ENCODE measurements at places on chromosomes 4 and X.
A peak's percentile ranks its signal among the peaks of the same experiment; 100 is the strongest.

DNA sequence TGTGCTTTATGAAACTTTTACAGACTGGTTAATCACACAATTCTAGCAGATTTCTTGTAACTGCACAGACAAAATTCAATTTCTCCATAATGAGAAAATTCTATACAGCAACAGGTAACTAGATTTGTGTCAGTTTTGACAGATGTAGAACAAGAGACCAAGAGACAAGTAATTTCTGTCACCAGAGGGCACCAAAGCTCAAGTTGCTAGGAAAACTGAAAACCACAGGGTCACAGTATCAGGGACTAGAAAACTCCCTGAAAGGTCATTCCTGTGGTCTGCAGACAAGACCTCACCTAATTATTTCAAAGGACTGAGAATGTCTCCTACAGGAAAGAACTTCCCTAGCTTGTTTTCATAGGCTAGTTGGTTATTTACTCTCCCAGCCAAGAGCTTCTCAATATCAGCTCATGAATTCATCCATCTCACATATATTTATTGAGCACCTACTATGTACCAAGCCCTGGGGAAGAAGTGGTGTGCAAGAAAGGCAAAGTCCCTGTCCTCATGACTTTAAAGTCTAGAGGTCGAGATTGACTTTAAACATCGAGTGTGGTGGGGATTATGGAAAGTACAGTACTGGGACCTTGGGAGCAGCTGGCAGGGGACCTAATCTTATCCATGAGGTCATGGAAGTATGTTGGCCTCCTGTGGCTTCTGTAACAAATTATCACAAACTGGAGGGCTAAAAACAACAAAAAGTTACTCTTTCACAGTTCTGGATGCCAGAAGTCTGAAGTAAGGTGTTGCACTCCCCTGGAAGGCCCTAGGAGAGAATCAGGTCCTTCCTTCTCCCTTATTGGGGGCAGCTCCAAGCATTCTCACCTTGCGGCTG, 47.8 kb upstream of the SETD7 start:
- no peak for DNase-seq

GRCh38 chr4:5780831-5781480, 70.0 kb downstream of the EVC start:
- no peak for DNase-seq

- no peak for DNase-seq
Observed at GRCh38 chr4:184361443-184361842, 112.9 kb downstream of the IRF2 start.

- no peak for DNase-seq
Observed at GRCh38 chr4:119498527-119498926, 130.1 kb downstream of the PDE5A start.

- DNase-seq = no peak
Observed at GRCh38 chr4:25896776-25897539, 17.1 kb upstream of the SMIM20 start.

DNA sequence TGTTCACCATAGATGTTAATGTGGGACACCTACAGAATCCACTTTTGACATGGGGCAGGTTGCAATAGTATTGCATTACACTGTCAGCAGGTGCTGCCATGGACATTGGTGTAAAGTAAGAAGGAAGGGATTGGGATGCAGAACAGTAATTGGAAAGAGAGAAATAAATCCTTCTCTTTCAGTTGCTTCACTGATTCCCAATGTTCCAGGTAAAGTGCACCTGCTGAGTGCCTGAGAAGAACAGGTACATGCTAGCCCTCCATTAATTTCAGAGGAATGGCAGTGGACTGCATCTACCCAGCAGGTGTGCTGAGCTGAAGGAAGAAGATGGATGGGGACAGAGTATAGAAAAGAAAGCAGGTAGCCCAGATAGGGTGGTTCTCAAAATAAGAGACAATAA, 248.5 kb downstream of the TENM3 start:
- DNase-seq = no peak

GRCh38 chrX:40262157-40263013, 164.6 kb upstream of the BCOR start:
- DNase-seq = no peak

DNA sequence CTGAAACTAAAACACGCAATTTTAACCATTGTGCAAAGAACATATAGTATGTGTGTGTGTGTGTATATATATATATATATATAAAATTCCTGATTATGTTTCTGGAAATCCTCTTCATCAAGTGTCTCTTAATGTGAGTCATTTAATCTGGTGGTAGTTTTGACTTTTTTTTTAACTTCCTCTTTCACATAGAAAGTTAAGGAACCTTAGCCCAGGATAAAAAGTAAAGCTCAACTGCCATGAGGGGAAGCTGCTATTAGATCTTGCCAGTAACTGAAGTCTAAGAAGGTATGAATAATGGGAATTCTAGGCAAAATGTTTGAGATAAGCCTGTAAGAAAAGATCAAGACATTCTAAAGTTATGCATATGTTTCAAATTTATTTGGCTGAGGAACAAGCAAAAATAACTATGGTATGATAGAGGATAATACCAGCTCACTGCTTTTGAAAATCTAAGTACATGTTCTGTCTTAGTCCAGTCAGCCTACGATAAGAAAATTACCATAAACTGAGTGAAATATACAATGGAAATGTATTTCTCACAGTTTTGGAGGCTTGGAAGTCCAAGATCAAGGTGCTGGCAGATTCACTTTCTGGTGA, 757.0 kb downstream of the TRAM1L1 start:
- no peak for DNase-seq

DNA sequence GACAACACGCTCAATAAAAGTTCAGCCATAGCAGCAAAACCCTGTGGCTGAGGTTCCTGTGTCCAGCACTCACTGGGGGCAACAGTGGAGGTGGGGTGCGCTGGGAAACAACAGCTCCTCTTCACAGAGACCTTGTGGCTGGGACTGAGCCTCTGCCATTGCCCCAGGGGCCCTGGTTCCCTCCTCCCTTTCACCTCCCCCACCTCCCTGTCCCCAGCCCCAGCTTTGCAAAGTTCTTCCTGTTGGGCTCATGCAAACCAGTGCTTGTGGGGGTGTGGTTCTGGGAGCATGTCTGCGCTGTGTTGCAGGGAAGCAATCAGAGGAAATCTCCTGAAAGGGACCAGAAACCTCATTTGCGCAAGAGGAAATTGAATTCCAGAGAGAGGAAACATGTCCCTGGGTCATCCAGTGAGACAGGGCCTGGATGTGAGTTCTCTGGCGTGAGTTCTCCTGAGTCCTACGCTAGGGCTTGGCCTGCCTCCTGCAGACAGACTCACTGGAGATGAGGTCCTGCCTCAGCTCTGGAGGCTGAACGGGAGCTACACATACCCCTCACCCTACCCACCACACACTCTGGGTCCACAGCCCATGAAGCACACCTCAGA, 7.4 kb downstream of the FATE1 start:
- no peak for DNase-seq

GRCh38 chr4:88242144-88242543, 42.2 kb downstream of the PPM1K start:
- no peak for DNase-seq

DNA sequence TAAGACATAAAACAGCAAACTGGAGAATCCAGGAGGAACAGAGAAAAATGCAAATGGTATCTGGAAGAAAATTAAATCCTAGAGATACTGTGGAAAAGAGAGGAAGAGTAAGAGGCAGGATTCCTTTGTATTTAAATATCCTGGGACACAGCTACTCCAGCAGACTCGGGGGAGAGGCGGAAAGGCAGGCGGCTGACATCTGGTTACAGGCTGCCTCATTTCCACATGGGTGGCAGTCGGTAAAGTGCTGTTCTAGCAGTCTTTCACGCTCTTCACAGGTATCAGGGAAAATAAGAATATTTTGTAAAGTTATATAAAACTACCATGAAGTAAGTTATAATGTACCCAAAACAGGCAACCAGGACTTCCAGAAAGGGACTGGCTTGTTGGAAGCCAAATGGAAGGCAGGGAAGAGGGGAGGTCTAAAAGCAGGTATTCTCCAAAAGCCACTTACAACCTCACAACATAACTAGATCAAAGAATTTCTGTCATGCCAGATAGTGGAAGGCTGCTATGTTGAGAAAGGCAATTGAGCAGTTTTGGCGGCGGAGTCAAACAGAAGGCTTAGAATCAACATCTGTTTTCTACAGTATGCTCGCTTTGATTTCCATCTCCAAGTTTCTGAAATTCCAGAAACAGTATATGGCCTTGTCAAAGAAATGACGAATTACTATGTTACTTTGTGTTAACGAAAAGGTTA, 1.3 kb upstream of the TIGD2 start:
- DNase-seq = no peak

- DNase-seq = no peak
Observed at GRCh38 chr4:7516773-7517144, 82.0 kb upstream of the PSAPL1 start.

DNA sequence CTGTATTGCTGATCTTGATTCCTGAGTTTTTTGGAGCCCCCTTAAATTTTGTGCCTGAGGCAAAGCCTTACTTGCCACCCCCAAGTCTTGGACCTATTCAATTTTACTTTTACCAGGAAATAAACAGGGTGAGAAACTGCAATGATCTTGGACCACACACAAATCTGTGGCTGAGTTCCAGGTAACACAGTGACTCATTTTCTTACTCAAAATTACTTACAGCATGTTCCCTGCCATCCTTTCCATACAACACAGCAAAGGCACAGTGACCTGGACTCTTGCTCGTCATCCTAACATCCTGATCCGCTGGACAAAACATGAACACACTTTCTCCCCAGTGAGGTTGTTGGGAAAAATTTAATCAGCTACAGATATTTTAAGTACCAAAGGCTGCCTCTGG, 60.7 kb upstream of the S100G start:
- no peak for DNase-seq

DNA sequence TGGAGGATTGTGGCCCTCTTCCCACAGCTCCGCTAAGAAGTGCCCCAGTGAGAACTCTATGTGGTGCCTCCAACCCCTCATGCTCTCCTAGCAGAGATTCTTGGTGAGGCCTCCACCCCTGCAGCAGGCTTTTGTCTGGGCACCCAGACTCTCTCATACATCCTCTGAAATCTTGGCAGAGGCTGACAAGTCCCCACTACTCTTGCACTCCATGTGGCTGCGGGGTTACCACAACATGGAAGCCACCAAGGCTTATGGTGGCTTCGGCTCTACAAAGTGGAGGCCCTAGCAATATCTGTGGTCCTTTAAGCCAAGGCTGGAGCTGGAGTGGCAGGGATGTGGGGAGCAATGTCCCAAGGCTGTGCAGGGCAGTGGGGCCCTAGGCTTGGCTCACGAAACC, 255.2 kb downstream of the COX7B2 start:
- DNase-seq = no peak

DNA sequence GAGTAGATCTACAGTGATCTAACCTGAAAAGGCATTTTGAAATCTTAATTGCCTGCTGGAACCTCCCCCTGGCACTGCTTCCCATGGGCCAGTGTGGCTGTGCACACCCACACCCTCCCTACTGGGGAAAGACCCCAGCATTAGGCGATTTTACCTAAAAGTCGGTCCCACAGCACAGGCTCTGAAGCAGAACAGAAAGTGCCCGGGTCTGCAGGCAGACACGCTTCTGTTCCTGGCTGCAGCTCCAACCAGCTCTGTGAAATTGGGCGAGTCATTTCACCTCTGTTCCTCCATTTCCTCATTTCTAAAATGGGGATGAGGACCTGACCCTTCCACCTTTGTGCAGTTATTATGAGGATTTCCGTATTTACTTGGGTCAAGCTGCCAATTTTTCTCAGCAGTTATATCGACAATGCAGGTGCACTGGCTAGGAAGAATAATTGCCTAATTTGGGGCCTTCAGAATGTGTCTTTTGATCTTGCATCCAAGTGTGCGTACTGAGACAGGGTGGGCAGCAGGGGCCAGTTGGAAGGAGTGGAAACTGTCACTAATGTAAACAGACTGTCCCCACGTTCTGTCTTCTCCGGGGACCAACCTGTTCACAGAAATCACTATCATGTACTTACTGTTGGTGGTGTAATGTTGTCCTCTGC, 7.1 kb downstream of the KLF3 start:
- no peak for DNase-seq

GRCh38 chr4:123398066-123398852, 1.7 kb downstream of the SPRY1 start:
- DNase-seq = peak; percentile 56

DNA sequence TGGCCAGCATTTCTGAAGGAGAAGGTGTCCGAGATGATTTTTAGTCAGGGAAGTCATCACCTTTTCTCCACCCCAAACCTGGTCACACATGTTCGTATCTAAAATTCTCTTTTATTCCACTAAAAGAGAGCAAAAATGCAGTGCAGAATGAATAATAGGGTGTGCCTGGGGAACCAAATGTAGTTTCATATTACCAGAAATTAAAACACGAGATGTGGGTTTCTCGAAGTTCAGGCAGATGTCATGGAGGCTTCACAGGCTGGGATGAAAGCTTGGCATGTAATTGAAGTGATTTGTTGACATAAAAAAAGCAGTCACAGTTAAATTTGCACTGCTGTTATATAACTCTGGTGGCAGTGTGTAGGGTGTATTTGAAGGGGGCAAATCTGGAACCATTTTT, 165.5 kb upstream of the PDE5A start:
- no peak for DNase-seq

DNA sequence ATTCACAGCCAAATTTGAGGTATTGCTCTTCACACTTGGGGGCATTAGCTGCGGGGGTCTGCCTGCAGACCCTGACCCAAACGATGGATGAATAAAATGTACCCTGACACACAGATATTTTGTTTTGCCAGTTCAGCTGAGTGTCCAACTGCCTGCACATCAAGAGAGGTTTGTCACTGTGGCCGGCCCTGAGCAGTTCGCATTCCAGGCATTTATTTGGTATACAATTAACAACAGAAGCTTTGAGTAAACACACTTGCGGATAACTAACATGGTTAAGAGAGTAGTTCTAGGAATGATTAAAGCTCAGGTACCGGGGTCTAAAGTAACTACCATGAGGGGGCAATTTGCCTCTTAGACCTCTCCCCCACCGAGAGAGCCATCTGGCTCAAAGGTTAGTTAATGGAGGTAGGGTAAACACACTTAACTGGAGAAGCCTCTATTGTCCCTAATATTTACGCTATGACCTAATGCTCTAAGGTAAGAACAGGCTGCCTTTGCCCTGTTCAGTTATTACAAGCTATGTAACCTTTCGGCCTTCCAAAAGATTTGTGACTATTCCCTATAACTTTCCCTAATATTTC, 162.0 kb downstream of the SNCA start:
- no peak for DNase-seq

DNA sequence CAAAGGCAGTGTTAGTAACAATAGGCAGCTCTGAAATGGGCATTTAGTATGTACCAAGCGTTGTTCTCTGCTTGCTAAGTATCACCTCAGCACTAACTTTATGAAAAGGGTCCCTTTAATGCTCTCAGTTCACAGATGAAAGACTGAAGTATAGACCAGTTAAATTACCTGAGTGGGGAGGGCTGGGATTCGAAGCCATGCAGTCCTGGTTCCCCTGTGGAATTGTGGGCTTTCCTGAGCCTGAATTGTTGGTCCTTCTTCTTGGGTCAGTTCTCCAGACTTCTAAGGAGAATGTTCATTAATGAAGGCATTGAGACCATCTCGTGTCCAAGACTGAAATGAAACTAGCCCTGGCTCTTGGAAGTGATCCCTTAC, 7.7 kb upstream of the PRDM8 start:
- DNase-seq = no peak

GRCh38 chrX:13216139-13216538, 103.7 kb downstream of the ATXN3L start:
- no peak for DNase-seq

Measured in stimulated activated CD4-positive, alpha-beta T cell treated with anti-CD3 and anti-CD28 coated beads, Interleukin-4, amount 100 ng/mL, for 48 hours (primary cell).